NCI-H1105 (cell line): ENCODE measurements at places on chromosomes 16 and 17.

DNA sequence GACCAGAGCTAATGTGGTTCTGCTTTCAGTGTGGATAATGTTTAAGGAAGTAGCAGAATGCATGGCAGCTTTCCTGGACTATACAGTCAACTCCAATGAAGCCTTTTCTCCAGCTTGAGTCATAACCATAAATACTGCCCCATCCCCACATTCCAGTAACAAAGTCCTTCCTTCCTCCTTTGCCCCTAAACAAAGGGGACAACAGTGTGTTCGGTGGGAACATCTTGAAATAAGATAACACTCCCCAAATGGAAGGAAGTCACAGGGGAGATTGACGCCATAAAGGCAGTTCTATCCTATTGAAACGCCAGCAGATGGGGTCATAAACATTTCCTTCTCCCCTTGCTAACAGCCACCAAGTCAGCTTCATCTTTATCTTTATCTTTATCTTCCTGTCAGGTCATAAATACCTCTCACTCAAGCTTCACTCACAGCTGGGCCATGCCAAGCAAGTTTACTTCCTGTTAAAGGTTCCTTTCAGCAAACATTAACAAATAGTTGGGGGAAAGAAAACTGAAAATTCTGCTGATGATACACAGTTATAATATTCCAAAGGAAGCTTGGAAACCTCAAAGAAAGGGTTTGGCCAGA lies 136.7 kb downstream of the SNX11 start:
- DNase-seq: no peak

- no peak for DNase-seq
Measured at GRCh38 chr17:5665164-5665563, 80.9 kb upstream of the NLRP1 start.

- no peak for DNase-seq
Measured at GRCh38 chr16:81668243-81669097, 110.6 kb upstream of the PLCG2 start.

DNA sequence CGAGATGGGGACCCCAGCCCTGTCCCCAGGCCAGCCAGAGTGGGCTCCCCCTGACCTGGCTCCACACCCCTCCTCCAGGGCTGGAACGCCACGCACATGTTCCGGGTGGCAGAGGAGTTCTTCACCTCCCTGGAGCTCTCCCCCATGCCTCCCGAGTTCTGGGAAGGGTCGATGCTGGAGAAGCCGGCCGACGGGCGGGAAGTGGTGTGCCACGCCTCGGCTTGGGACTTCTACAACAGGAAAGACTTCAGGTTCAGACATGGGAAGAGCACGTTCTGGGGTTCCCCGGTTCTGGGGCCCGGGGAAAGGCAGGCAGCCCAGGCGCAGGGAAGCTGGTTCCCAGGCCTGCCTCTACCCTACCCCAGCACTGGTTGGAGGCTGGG lies 4.6 kb downstream of the ACE start:
- no peak for DNase-seq

DNA sequence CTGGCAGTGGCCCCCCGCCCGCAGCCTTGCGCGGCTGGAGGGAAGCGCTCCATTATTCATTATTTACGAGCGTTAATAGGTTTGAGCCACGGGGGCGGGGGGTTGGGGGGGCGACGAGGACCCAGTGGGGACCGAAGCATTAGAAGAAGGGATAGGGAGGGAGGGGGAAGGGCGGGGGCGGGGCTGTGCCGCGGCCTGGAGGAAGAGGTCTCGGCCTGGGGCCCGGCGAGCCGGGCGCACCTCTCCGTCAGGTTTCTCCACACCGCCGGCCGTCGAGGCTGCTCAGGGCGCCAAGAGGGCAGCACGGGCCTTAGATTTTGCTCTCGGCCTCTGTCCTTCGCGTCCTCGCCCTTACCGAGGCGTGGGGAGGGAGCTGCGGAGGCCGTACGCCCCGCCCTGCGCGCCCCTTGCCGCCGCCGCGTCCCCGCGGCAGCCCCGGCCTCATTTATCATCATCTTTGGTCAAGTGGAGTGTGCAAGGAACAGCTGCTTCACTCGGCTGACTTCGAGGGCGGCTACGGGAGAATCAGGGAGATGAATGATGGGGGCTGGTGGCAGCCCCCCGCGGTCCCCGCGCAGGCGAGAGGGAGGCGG lies 54.2 kb downstream of the SREBF1 start:
- peak; percentile 69 for DNase-seq

- DNase-seq: no peak
Measured at GRCh38 chr17:54948380-54948779, 20.1 kb downstream of the COX11 start.

- DNase-seq: no peak
Measured at GRCh38 chr16:67137605-67138004, 13.2 kb downstream of the B3GNT9 start.

- DNase-seq: no peak
Measured at GRCh38 chr17:40535924-40536294, 29.4 kb downstream of the CCR7 start.

DNA sequence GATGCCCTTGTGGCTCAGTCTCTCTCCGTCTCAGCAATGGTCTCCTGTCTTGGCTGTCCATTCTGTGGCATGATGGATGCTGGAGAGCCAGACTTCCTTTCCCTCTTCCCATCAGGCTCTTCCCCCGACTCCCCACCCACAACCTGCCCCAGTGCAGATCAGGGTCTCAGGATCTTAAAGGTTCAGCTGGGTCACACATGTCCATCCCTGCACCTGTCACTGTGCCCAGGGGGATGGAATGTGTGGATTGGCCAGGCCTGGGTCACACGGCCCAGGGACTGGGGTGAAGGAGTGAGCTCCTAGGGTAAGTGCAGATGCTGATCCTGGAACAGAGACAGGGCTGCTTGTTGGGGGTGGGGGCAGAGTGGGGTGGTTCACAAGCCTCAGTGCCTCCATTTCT lies 23.0 kb downstream of the ADGRG5 start:
- no peak for DNase-seq

- DNase-seq: no peak
Measured at GRCh38 chr16:84868328-84868727, 48.5 kb downstream of the CRISPLD2 start.

DNA sequence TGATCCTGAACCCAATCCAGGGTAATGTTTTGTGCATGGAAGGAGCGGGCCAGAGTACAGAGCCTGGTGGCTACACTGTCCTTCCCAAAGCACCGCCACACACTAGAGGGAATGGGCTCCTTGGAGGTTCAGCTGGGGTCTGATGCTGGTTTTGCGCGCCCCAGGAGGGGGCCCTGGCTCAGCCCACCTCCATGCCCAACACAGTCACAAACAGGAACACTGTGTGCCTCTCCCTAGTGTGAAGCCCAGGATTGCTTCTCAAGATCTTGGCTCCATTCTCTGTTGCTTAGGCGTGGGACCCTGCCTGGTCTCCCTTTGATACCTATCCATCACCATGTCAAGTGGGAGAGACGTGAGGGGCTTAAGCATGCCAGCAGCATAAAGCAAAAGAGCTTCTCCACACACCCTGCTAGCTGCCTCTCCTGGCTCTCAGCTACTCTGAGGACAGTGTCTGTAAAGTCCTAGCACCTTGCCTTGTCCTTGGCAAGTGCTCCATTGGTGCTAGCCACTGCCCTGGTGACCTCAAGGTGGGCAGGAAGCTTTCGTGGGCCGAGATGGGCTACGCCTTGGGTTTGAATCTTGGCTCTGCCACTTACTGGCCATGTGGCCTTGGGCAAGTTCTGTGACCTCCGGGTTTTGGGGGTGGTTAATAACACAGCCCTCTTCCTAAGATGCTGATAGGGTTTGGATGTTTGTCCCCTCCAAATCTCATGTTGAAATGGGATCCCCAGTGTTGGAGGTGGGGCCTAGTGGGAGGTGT lies 122.2 kb downstream of the C16orf78 start:
- DNase-seq: no peak

- DNase-seq: no peak
Measured at GRCh38 chr17:76685846-76686245, 24.9 kb downstream of the MXRA7 start.

- DNase-seq: peak; percentile 64
Measured at GRCh38 chr17:11996722-11997146, 541 bp downstream of the ZNF18 start.

DNA sequence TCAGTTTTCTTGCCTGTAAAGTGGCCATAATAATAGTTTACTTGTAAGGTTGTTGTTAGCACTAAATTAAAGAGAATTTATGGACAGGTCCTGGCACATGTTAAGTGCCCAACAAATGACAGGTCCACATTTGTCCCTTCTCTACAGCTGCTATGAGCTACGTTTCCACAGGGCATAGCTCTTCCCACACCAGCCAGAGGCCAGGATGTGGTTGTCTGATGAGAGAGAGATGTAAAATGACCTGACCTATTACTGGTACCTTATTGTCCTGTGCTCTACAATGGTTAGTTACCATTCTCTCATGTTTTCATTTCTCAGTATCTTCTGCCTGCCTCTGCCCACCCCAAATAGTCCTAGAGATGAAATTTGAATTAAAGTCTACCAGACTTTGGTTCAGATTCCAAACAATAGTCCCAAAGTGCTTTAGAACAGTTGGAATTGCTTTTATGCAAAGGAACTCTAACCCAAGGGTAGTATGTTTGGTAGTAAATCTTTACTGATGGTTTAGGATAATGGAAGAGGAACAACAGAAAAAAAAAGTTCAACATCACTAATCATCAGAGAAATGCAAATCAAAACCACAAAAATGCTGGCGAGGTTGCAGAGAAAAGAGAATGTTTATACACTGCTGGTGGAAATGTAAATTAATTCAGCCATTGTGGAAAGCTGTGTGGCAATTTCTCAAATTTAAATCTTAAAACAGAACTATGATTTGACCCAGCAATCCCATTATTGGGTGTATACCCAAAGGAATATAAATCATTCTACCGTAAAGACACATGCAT lies 57.1 kb upstream of the ANKFN1 start:
- no peak for DNase-seq

DNA sequence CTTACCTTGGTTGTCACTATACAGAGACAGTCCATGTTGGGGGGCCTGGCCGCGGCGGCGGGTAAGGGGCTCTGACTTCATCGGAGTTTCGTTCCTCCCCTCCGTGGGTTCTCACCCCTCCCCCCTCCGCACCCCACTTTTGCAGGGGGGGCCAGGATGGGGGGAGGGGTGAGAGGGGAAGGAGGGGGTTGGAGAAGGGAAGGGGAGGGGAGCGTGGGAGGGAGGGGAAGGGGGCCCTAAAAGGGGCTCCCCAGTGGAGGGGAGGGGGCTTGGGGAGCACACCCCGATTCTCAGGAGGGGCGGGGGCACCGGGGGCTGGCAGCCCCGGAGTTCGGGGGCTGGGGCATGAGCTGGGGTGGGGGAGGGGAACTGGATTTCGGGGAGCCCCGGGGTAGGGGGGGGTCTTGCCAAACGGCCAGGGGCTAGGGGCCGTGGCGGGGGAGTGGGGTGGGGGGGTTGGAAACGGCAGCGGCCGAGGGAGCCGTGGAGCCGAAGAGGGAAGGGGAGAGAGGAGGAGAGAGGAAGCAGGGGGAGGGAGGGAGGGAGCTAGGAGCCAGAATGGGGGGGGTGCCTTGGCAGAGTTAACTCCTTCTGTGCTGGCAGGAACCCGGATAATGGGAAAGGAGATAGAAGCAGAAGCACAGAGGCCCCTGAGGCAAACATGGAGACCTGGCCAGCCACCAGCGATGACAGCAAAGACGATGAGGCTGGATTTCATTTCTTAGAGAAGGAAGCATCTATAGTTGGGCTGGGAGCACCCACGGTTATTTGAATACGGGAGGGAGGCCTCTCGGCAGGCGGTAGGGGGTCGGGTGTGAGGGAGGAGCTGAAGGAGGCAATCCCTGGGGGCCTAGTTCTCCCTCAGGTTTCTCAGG lies 2.3 kb downstream of the DLG4 start:
- DNase-seq: peak; percentile 28

DNA sequence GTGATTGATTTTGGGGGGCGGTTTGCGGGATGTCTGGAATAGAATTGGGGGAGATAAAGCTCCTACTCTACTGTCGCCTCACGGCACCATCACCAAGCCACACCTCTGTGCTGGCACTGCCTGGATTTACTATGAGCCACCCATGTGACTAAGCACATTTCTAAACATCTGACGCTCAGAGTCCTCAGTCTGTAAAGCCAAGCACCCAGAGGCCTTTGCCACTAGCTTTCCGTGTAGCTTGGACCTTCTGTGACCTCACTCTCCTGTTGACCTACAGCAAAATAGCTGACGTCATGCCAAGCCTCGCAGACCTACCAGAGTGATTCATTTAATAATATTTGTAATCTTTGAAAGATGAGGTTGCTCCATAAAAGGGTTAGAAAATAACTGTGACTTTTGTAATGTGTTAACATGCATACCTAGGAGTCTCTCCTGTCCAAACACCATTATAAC lies 38.5 kb upstream of the MYOCD start:
- no peak for DNase-seq

DNA sequence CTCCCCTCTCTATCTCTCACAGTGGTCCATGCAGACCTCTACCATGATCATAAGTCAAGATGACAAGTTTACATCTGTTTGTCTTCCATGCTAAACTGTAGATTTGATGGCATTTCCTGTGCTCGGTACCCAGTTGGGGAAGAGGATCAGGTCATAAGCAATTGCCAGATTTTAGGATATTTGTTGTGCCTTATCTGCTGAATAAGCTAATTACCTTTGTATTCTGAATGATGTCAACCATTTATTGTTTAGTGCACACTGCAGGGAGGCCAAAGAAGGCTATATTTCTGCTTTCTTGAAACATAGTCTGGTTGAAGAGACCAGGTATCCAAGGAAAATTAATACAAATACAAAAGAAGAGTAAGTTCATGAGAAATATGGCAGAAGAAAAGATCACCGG lies 5.8 kb upstream of the ALDOC start:
- no peak for DNase-seq

DNA sequence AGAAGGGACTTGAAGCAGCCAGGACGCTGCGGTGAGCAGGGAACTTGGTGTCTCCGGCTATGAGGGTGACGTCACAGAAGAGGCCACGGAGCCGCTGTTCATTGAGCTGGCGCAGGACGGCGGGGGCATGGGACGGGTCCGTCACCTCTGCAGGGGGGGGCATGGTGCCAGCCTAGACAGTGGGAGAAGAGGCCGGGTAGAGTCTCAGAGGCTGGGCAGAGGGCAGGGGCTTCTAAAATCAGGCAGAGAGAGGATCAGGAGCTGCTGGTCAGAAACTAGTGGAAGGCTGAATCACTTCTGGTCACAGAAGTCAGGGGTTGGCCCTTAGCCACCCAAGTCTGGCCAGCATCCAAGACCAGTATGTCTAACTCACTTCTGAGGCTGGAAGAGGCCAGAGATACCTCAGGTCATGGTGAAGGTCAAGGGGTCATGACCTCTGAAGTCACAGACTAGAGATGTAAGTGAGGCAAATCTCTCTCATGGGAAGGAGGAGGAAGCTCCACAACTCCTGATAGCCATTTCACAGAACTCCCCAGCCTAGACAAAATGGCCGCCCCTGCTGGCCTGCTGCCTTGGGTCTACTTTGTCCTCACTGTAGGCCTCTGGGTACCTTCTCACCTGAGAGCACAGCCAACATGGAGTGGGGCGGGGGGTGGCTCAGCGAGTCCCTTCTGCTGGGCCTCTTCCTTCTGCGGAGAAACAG lies 12.6 kb downstream of the ZBTB4 start:
- no peak for DNase-seq

- DNase-seq: no peak
Measured at GRCh38 chr17:12547831-12548230, 117.9 kb upstream of the MYOCD start.

- DNase-seq: no peak
Measured at GRCh38 chr17:44146375-44147346, 4.9 kb downstream of the HROB start.
